Hepatic stellate cell (primary cell): ENCODE measurements at places on chromosomes 2 and 18.

DNA sequence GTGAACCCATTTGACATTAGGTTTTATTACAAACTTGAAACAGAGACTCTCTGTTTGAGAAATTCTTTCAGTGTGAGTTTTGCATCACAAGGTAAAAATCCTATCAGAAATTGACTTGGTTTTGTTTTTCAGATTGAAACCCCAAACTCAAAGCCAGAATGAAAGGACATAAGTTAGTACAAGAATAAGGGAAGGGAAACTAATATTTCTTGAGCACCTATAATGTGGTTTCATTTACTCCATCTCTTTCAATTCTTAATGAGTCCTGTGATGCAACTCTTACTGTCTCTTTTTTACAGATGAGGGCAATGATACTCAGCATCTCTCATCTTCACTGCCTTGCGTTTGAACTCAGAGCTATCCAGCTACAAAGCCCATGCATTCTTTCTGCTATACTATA lies 210.0 kb upstream of the SIX3 start:
- DNase-seq = no peak

DNA sequence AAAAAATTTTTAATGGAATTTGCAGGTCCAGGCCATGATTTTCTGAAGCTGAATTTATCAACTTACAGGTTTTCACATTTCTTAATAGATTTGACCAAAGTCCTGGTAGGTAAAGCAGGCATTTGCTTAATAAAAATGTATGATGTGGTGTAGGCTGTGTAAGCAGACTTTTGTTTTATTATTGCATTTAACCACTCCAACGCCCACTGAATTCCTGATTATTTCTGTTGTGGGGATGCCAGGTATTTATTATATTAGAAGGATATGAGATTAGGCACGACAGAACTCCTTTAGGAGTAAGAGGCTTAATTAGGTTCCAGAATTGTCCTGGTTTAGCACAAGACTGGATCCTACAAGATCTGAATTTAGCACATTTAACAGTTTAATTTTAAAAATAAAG lies 111.1 kb downstream of the ADCYAP1 start:
- DNase-seq = no peak

- DNase-seq = peak; percentile 55
Measured at GRCh38 chr2:69514406-69514805, 77.2 kb upstream of the NFU1 start.

DNA sequence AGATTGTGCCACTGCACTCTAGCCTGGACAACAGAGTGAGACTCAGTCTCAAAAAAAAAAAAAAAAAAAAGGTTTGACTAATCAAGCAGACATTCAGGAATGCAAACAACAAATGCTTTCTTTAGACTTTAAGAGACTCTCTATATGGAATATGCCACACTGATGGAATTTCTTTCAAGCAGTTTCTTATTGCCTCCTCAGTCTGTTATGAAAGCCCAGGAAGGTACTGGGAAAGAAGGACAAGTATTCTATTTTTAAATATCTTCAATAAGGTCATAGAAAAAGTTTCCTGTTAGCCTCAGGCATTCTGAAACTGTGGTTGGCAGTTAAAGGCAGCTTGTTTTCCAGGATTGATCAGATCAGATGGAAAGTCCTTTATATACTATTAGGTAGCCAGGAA lies 241.6 kb downstream of the PIK3C3 start:
- DNase-seq = peak; percentile 2

DNA sequence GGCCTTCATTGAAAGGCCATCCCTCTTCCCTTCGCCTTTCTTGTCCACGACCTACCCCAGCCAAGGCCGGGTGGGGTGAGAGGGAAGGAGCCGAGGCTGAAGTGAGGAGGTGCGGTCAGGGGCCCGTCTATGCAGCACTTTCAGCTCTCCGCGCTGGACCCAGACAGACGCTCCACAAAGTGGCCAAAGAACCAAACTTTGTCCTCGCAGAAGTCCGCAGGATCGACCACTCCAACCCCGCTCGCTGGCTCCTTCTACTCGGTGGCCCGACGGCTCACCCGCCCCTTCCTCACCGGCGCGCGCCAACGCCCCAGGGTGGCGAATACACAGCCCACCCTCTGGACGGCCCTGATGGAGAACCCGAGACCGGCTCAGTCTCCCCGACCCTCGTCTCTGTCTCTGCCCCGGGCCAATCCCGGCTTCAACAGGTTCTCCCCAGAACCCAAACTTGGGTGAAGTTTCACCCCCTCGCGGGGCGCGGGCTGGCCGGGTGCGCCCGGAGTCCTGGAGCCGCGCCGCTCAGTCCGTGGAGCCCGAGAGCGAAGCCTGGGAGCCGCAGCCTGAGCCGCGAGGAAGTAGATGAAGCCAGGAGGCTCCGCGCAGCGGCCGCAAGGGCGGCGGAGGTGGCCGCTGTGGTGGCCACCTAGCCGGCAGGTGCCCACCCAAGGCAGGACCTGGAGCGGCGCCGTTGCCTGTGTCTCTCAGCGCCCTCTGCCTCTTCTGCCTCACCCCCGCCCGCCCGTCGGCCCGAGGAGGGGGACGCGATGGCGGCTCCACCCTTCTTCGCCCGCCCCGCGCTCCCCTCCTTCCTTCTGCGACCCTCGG lies 26.7 kb upstream of the ALPP start:
- no peak for DNase-seq

DNA sequence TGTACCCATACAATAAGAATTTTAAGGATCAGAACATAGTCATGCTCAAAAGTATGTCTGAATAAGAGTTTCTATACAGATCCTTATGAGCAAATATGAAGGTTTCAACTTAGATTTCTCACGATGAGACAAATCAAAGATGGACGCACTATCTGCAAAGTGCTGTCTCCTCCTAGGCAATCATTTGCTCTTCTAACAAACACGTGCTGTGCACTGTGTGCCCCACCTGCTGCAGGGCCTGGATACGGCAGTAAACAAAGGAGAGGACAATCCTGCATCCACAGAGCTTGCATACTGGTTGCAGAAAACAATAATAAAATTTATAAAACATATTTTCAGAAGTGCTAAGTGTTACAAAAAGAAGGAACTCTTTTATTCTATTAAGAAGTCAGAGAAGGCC lies 39.9 kb upstream of the KIDINS220 start:
- DNase-seq = no peak

GRCh38 chr2:127239395-127239794 lies 19.3 kb upstream of the CYP27C1 start:
- DNase-seq = no peak

DNA sequence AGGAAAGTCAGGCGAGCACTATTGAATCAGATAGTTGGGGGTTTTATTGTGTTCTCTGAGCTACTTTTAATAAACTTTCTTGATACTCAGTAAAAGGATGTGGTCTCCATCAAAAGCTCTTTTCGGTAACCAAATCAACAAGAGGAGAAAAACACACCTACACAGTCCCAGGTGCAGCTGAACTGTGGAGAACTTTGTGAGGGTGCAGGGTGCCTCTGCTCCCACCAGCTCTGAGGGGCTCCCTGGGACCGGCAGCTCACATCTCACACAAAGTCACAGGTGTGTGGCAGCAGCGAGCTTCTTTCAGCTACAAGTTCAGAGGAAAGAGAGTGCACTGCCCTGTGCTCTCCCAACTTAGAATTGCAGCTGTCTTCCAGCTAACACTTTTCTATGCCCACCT lies 650.4 kb downstream of the RNF144A start:
- DNase-seq = no peak

DNA sequence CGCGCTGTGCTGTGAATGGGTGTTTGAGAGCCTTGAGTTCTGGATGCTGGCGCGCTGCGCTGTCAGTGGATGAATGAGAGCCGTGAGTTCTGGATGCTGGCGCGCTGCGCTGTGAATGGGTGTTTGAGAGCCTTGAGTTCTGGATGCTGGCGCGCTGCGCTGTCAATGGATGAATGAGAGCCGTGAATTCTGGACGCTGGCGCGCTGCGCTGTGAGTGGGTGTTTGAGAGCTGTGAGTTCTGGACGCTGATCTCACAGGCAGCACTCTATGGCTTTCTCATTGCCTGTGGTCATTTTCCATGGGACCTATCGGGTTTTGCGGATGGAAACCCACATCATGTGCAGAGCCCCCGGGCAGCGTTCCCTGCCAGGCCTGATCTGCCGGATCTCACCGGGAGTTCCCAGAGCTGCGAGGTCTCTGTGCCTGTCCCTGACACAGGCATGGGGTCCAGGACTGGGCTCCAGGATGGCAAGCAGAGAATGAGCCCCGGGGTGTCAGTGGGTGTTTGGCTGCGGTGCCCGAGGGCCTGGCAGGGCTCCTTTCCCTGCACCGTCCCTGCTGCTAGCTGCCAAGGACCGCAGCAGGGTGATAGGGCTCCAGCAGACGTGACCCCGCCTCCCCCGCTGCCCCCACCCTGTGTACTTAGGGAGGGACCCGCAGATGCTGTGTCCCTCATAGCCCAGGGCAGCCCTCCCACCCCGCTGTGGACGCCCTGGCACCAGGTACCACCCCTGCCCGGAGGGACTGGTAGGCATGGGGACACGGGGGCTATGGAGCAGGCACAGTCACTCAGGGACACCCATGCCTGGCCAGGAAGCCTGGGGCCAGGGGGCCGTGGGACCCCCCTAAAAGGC lies 9.7 kb downstream of the PDCD1 start:
- DNase-seq = peak; percentile 6

DNA sequence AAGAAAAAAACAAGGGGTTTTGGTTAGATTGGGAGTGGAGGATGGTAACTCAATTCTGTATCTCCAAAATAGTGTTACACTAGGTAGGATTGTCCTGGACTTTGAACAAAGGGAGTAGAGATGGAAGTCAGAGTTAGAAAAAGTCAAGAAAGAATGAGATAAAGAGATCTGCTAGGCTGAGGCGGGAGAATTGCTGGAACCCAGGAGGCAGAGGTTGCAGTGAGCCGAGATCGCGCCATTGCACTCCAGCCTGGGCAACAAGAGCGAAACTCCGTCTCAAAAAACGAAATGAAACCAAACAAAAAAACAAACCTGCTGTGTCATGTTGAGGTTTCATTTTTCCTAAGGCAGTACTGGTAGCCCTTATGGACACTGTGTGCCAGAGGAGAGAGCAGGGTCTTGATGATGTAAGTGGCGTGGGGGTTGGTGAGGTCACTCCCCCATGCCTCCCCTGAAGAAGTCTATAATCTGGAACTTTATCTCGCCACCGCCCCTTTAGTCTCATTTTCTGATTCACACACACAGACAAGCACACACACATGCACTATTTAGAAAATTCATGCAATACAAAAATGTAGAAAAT lies 10.5 kb downstream of the DRC1 start:
- no peak for DNase-seq
